ENCODE measurements at places on chromosomes 6 and 20.

- DNase-seq = no peak
These were observed 364 bp downstream of the FRS3 start for GRCh38 chr6:41779336-41779735.

DNA sequence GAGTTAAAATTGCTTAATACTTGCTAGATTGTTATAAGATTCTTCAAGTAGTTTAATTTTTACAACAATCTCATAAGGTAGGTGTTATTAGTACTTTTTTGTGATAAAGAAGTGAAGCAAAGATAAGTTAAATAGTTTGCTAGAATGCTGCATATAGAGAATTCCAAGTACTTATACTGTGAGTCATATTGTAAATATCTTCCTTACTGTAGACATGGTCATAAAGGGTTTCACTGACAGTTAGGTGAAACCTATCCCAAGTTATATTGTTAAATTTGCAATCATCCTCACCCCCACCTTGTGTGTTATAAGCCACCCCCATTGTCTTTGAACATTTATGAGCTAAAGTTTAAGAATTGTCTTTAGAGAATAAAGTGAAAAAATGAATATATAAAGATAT is 142.0 kb downstream of the FAM83B start:
- DNase-seq = no peak

- no peak for DNase-seq
These were observed 74.3 kb downstream of the TNFRSF21 start for GRCh38 chr6:47235421-47235820.

- no peak for DNase-seq
These were observed 10.2 kb downstream of the SRSF3 start for GRCh38 chr6:36604090-36605060.

DNA sequence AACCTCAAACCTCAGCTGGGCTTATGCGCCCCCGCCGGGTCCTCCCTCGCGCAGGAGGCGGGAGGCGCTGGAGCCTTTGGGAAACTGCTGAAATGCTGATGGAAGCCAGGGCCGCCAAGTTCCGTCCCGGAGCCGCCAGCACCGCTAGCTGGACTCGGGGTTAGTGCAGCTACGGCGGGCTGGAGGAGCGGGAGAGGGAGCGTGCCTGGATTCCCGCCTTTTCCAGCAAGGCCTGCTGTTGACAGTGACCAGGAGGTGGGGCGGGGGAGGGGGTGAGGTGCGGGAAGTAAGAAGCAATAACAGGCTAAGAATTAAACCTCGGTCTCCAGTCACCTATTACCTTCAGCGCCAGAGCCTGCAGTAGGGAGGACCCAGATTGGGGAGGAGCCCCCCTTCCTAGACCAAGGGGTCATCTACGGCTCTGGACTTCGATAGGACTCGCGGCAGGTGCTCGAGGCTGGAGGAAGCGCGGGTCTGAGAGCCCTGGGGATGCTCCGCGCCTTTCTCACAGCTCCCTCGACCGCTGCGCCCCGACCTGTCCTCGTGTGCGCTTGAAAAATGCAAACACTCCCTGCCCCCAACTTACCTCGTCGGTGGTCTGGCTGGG is 20.5 kb downstream of the COL9A1 start:
- DNase-seq = no peak

- no peak for DNase-seq
These were observed 7.9 kb downstream of the MDFI start for GRCh38 chr6:41646026-41646795.

DNA sequence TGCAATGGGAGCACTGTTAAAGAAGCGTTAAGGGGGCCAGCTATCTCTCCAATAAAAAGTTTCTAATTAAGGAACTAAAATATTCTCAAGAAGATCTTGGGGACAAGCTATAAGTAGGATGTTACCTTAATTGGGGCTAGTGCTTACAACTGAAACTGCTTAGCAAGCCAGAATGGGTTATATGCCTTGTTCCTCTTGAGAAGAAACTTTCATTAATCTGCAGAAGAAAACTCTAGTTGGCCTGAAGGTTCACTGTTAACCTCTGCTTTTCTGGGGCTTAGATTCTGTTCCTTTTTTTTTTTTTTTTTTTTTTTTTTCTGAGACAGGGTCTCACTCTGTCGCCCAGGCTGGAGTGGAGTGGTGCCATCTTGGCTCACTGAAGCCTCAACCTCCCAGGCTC is 82.2 kb downstream of the BACH2 start:
- DNase-seq = no peak

- no peak for DNase-seq
These were observed 181.0 kb downstream of the ZNF217 start for GRCh38 chr20:53412577-53413185.

DNA sequence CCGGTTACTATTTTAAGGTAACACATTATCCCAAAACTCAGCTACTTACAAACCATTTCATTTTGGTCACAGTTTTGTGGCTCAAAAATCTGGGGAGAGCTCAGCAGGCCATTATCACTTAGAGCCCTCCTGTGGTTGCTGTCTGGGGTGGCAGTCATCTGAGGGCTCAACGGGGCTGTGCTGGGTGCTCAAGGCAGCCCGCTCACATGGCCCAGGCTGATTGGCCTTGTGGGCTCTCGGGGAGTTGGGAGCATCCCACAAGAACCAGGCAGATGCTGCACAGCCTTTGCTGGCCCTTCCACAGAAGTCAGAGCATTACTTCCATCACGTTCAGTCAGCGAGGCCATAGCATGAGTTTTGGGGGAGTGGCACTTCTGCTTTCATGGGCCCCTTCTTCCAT is 6.3 kb upstream of the VSX1 start:
- DNase-seq = no peak

DNA sequence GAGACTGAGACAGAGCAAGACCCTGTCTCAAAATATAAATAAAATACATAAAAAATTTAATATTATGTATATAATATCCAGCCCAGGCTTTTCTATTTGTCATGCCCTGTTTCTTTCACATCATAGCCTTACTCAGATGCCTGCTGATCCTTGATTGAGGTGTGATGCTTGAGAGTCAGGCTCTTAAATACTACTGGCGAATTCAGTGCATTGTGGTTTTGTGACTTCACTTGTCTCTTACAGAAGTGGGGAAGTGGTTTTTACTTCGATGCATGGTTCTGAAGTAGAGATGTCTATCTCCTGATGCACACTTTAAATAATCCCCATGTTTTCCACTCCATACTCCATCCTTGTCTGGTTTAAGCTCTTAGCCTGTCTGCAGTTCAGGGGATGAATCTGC is 29.1 kb downstream of the ASXL1 start:
- no peak for DNase-seq

GRCh38 chr6:79184086-79184485 is 50.4 kb downstream of the HMGN3 start:
- no peak for DNase-seq

DNA sequence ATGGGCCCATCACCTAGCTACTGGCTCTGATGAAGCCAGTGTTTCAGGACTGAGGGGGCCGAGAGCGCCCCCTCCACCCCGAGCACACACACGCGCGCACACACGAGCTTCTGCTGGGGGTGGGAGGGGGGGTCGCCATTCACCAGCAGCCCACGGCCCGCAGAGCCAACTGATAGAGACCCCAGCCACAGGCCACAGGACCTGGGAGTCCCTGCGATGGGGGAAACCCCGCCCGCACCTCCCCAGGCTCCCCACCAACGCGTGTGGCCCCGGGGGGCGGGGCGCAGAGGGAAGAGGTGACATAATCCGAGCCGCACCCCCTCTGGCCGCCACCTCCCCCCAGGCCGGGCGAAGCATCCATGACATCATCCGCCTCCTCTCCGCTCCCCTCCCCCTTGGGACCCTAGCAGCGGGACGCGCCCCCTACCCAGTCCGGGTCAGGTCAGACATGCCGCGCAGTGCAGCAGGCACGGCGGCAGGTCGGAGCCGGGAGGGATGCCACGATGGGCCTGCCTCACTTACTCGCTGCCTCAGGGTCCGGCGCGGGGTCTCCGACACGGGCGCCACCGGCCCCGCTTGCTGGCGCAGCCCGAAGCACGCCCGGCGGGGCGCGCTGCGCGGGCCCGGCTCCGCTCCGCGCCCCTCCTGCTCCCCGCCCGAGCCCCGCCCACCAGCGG is at the start of gene LZTS3:
TSS of gene LZTS3 (minus strand) at position 617 of the 677 bp plus-strand sequence. CDS start 6,386 bp downstream, outside the sequence.
- peak; percentile 55 for DNase-seq

GRCh38 chr6:153038378-153039057 is 36.0 kb upstream of the MTRF1L start:
- no peak for DNase-seq

DNA sequence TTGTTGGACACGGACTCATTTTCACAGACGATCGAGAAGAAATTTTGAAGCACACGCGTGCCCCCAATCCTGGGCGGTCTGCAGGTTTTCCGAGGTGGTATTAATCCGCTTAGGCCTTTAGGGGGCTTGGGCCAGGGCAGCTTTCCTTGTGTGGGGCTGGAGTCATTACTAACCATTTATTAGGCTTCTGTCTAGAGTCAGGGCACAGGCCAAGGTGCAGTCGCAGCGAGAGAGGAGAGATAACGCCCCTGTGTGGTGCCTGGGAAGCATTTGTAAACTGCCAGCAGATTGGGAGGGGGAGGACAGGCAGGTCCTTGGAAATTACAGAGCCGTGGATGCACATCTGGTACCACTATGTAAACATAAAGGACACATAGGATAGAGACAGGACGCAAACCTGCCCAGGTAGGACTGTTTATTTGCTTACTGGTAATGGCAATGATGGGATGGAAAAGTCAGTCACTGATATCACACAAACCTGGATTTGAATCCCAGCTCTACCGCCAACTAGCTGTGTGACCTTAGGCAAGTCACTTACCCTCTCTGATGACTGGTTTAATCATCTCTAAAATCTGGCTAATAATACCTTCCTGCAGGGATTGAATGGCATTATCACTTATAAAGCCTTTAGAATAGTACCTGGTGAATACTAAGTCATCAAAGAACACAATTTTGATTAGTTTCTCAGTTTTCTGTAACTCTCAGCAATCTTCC is 76.4 kb downstream of the TMEM242 start:
- no peak for DNase-seq

DNA sequence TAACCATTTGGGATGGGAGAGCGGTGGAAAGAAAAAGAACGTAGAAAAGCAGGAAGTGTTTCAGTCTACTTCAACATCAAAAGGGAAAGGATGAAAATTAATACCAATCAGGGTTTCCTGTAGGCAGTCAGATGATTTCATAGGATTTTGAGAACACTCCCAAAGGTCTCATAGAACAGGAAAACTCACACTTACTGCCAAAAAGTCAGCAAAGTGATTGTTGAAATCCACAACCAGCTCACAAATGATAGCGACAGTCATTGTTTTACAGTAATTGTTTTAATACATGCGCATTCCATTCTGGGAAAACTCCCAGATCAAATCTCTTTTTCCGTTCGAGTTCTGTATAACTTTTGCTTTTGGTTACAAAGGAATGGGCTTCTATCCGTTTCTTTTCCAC is 5.3 kb upstream of the CNKSR3 start:
- DNase-seq = no peak

DNA sequence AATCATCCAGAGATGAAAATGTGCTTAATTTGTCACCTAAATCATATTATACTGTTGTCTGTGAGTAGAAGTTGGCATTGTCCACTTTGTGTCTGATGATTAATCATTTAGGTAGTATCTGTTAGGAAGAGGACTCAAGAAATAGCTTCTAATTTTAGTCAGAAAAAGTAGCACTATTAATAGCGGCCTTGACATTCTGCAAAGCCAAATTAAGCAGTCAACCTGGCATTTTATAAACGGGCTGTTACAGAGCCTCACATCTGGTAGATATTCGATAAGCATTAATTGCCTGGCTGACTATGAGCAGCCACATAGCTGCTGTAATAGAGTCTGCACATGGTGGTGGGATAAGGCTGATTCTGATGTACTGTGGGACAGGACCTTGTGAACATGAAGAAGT is 99.5 kb downstream of the KLHL32 start:
- DNase-seq = no peak

DNA sequence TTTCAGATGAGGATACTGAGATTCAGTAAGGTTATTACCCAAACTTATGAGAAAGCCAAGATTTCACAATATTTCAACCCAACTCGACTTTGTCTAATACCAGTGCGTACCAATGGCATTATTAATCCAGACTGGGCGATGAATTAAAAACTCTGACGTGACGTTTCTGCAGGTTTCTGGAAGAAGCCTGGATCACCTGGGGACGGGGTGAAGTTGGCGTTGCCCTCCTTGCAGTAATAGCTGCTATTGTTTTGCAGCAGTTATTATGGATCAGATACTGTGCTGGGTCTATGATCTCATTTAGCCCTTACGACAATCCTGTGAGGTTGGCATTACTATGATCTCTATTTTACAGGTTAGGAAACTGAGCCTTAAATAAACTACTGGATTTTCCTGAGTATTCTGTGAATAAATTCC is 569 bp upstream of the CDC5L start:
- no peak for DNase-seq

GRCh38 chr20:58059260-58059544 is 169.3 kb downstream of the ANKRD60 start:
- DNase-seq = no peak

DNA sequence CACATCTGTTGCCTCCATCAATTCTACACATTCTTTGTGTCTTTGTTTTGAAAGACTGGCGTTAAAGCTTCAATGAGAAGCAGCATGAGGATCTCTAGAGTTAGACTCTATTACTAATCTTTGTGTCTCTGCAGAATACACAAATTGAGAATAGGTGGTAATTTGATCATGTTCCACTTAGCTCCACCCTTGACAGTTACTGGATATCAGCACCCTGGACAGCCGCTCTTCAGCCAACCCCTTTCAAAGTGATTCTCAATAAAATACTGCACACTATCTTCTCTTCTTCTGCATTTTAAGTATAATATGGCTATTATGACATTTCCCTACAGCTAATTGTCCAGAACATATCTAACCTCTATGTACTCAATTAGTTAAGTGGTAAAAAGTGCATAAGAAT is 54.3 kb upstream of the CNR1 start:
- no peak for DNase-seq

DNA sequence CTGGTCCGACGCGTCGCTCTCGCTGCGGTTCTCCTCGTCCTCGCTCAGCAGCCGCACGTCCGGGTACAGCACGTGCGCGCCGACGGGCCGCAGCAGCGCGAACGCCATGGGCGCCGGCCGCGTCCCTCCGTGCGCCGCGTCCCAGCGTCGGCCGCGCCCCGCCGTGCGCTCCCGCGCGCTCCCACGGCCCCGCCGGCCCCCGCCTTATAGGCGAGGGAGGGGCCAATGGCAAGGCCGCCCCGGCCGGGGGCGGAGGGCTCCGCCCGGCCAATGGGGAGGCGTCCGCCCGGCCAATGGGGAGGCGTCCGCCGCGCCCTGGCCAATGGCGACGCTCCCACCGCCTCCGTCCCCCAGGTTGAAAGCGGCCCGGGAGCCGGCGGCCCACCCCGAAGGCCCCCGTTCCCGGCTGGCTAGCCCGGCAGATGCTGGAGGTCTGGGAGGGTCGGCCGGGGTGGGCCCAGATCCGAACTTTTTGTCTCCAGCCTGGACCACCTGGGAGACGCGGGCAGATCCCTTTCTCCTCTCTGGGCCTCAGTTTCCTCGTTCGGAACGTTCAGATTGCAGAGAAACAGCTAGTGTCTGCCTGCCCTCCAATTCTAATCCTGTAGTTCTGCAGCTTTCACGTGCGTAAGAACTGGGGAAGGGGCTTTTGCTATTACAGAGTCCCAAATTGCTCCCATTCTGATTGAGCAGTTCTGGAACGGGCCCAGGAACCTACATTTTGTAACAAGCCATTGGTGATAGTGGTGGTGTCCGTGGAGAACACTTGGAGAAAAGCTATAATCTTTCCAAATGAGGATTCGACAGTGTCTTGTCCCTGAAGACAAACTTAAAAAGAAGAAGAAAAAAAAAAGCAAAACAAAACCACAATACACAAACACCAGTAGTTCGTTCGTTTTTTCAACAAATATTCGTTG is at the start of gene TCF15:
TSS of gene TCF15 (minus strand) at position 180 of the 917 bp plus-strand sequence. CDS start at position 108, 72 bp downstream.
- no peak for DNase-seq

Measured in NCI-H1105 treated with DMSO at 0.1 percent for 48 hours (cell line).